Lung microvascular endothelial cell (primary cell): ENCODE measurements at places on chromosomes 16 and 17. TPM values are rescaled to one million over a fixed set of nuclear protein-coding genes. Genes with fewer than 3 reads are reported as not detected.

GRCh38 chr16:67158637-67159600, 790 bp downstream of the TRADD start:
- no peak for DNase-seq

GRCh38 chr17:44601539-44601938, 44.3 kb downstream of the FZD2 start:
- no peak for DNase-seq

The SOX9 gene
- total RNA-seq = not detected in 2 replicates

The TCAP gene
- total RNA-seq = under 0.01 and 0.60 TPM in 2 replicates

The WDR90 gene
- total RNA-seq = 4.2 and 6.1 TPM in 2 replicates
